ENCODE measurements at places on chromosomes 16 and 17. TPM values are rescaled to one million over a fixed set of nuclear protein-coding genes. Genes with fewer than 3 reads are reported as not detected.

HOXB4 gene
- under 0.01 TPM for total RNA-seq

MPP3 gene
- total RNA-seq: 8.8 TPM

KRTAP17-1 gene
- total RNA-seq: not detected

PRM2 gene
- total RNA-seq: not detected

CD300H gene
- total RNA-seq: not detected

CTRB1 gene
- not detected for total RNA-seq

DRC3 gene
- 0.86 TPM for total RNA-seq

NUFIP2 gene
- total RNA-seq: 51.0 TPM

ATAD5 gene
- 0.88 TPM for total RNA-seq

ZP2 gene
- not detected for total RNA-seq

TBC1D26 gene
- not detected for total RNA-seq

TEX19 gene
- not detected for total RNA-seq

CEP295NL gene
- total RNA-seq: 3.0 TPM

KIAA0513 gene
- 9.6 TPM for total RNA-seq

SOX8 gene
- 0.14 TPM for total RNA-seq

LHX1 gene
- not detected for total RNA-seq

ZACN gene
- total RNA-seq: not detected

C16orf89 gene
- 0.22 TPM for total RNA-seq

ALDH3A1 gene
- not detected for total RNA-seq

OR1A1 gene
- not detected for total RNA-seq

KRT15 gene
- total RNA-seq: 3.3 TPM

RBBP6 gene
- total RNA-seq: 33.3 TPM

COQ7 gene
- total RNA-seq: 20.1 TPM

All from placental pericyte (primary cell).